ENCODE measurements at places on chromosomes 1 and 21.

GRCh38 chr1:113675302-113675701 lies 84.0 kb downstream of the PHTF1 start:
- peak; percentile 38 for DNase-seq

DNA sequence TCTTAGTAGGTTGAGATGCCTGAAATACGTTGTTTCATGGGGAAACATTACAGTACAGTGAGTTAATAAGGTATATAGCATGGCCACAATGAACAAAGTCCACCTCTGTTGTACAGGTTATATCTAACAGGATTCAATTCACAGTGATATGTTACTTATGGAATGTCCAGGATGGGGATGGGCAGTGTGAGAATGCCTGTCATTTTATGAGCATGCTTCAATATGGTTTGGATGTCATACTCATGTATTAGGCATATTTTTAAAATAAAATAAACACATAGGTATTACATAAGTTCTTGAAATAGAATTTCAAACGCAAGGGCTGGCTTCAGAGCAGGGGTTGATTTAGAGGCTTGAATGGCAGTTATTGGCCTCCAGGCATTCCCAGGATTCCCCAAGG lies 6.1 kb upstream of the PHLDA3 start:
- DNase-seq, result no peak

- no peak for DNase-seq
These were observed 60.0 kb upstream of the AJAP1 start for GRCh38 chr1:4594286-4594991.

DNA sequence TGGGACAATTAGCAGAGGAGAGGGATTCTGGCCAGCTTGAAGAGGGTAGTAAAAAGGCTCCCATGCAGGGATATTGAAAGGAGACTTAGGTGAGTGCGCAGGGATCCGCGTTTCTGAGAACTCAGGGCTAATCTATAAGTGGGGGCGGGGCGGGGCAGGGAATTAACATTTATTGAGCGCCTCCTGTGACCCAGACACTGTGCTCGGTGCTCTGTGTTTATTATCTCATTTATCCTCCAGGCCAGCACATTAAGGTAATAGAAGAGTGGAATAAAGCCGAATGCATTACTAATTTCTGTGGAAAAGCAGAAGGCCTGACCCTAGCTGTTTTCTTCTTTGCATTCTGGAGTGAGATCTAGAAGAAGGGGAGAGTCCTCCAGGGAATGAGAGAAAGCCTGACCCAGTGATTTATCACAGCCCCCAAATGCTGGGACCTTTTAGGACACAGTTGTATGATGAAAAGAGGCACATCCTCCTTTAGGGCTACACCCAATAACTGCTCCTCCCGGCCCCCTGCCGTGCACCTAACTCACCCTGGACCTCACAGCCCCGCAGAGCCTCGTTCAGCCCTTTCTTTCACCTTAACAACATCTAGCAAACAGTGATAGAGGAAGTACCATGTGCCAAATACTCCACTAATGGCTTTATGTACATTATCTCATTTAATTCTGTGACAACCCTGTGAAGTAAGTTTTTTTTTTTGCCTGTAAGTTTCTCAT lies 317.6 kb downstream of the PBX1 start:
- DNase-seq, result no peak

- DNase-seq, result no peak
These were observed 44.8 kb upstream of the SOD1 start for GRCh38 chr21:31614705-31615104.

DNA sequence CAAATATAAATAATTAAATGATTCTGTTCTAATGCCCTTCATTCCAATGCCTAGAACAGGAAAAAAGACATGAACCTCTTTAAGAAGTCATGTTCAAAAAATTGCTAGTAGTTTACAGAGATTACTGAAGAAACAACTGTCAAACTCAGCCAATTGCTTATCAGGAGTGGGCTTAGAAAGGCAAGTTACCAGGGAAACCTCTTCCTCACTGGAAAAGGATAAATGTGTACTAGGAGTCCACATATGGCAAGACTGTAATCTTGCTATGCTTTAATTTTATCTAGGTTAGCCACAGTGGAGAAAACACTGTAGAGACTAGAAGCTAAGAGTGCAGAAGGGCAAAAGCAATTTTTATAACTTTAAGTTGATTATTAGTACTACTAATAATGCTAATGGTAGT lies 42.1 kb upstream of the DEPDC1 start:
- no peak for DNase-seq

GRCh38 chr1:31381394-31382294 lies 8.8 kb upstream of the FABP3 start:
- DNase-seq, result no peak

DNA sequence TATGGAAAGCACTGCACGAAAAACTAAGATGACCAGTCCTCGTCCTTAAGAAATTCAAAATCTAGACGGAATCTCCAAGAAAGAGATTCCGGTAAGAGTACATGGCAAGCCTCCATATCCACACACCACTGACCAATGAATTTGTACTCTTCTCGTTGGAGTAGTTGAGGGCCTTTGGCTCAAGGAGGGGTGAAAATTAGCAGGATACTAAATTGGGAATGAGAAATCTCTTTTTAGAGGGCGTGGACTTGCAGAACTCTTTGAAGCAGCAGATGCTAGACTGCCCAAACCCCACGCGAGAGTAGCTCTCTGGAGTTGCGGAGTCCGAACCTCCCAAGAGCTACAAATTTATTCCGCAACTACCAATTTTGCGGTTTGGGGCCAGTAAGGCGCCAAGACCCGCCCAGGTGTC lies 872 bp upstream of the PPP2R5A start:
- DNase-seq, result peak; percentile 61

DNA sequence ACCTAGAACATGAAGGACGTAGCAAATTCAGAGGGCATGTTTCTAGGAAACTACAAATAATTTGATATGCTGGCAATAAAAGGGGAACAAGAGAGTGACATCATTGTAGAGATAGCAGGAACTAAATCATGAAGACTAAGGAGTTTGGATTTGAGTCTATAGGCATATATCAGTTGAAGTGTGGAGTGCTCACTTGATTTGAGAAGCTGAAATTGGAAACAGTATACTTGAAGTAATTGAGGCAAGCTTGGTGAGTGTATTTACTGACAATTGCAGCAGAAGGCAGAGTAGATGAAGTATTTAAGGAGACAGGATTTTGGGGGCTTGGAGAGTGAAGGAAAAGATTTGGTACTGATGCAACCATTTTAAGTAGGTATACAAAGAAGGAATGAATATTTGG lies 6.4 kb upstream of the TMCO2 start:
- peak; percentile 12 for DNase-seq

GRCh38 chr1:52334906-52335528 lies 31.0 kb downstream of the CC2D1B start:
- DNase-seq, result no peak

GRCh38 chr21:46189959-46190490 lies 5.8 kb upstream of the SPATC1L start:
- DNase-seq, result no peak

- peak; percentile 56 for DNase-seq
These were observed 49.4 kb downstream of the LEPR start for GRCh38 chr1:65469889-65470340.

DNA sequence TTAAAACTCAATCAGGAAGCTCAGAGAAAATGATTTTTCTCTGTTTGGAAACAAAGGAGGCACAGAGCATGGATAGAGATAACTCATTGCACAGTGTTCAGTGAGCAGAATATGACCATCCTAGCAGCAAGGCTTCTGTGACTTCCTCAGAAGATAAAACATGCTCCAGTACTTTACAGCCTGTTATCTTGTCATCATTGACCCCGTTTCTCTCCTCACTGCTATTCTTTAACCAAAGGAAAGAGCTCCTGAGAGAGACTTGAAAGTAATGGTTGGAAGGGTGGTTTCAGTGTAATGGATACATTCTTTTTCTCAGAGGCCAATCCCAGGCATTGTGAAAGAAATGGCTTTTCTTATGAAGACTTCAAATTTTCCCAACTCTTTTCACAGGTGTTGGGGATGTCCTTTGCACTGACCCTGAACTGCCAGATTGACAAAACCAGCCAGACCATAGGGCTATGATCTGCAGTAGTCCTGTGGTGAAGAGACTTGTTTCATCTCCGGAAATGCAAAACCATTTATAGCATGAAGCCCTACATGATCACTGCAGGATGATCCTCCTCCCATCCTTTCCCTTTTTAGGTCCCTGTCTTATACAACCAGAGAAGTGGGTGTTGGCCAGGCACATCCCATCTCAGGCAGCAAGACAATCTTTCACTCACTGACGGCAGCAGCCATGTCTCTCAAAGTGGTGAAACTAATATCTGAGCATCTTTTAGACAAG lies 25.9 kb downstream of the CD53 start:
- DNase-seq, result no peak

- no peak for DNase-seq
These were observed 9.1 kb downstream of the PPFIA4 start for GRCh38 chr1:203035111-203036000.

DNA sequence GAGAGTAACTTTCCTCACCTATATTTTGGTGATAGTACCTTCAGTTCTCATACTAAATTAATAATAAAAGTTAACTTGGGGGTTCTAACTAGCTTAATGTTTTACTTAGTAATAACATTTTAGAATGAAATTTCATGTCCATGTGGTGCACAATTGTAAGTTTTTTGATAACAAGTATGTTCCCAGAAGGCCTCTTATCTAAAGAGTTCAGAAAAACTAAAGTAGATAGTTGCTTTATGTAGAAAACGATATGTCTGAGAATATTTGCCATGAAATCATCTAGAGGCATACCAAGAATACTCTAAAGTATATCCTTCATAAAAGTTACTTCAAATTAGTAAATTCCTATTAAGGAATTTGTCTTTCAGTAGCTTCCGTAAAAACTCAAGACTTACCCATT lies 10.2 kb upstream of the ADCY10 start:
- no peak for DNase-seq

DNA sequence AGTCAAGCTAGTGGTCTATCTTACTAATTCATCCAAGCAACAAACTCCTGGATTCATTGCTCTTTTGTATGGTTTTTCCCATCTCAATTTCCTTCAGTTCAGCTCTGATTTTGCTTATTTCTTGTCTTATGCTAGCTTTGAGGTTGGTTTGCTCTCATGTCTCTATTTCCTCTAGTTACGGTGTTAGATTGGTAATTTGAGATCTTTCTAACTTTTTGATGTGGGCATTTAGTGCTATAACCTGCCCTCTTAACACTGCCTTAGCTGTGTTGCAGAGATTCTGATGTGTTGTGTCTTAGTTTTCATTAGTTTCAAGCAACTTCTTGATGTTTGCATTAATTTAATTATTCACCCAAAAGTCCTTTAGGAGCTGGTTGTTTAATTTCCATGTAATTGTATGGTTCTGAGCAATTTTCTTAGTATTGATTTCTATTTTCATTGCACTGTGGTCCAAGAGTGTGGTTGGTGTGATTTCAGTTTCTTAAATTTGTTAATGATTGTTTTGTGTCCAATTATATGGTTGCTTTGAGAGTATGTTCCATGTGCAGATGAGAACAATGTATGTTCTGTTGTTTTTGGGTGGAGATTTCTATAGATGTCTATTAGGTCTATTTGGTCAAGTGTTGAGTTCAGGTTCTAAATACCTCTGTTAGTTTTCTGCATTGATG lies 154.6 kb downstream of the PLPPR5 start:
- no peak for DNase-seq

- DNase-seq, result peak; percentile 36
These were observed 106.5 kb downstream of the PHTF1 start for GRCh38 chr1:113652771-113653170.

GRCh38 chr1:68624233-68624632 lies 127.4 kb upstream of the DEPDC1 start:
- DNase-seq, result peak; percentile 15

GRCh38 chr21:45985471-45986315 lies 4.1 kb downstream of the COL6A1 start:
- DNase-seq, result no peak

DNA sequence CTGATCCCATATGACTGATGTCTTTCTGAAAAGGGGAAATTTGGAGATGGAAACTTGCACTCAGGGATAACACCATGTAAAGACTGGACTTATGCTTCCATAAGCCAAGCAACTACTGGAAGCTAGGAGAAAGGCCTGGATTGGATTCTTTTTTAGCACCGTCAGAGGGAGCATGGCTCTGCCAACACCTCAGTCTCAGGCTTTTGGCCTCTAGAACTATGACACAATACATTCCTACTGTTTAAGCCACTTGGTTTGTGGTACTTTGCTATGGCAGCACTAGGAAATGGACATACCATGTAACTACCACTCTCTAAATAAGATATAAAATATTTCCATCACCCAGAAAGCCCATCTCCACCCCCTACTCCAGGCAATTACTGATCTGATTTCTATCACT lies 139.7 kb downstream of the CYYR1 start:
- DNase-seq, result no peak

DNA sequence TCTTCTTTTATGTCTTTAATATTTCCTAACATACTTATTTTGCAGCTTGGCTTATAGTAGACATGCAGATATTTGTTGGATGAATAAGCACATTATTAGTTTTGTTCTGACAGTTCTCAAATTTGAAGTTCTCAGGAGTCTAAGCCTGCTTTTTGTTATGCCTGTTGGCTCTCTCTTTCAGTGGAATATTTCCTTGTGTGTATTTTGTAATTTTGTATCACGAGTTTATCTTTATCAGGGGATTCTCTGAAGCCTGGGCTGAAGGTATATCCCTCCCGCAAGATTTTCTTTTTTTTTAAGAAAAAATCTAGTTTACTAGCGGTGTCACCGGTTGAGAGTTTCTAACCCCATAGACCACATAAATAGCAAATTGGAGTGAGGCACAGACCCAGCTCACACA lies 105.9 kb downstream of the RGL1 start:
- no peak for DNase-seq

DNA sequence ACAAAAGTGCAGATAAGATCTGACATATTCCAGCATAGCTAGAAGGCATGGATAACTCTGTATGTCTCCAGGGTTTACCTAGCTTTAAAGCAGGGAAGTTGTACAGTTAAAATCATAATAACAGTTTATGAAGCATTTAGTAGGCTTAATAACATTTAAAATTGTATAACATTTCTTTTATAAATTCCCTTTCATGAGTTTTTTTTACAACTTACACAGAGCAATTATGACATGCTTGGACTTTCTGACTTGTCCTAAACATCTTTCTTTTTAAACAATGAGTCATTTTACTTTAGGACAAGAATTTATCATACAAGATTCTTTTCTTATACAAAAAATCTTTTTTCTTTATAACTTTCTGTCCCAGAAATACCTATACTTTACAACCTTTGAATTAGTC lies 408.5 kb upstream of the NEGR1 start:
- DNase-seq, result no peak

DNA sequence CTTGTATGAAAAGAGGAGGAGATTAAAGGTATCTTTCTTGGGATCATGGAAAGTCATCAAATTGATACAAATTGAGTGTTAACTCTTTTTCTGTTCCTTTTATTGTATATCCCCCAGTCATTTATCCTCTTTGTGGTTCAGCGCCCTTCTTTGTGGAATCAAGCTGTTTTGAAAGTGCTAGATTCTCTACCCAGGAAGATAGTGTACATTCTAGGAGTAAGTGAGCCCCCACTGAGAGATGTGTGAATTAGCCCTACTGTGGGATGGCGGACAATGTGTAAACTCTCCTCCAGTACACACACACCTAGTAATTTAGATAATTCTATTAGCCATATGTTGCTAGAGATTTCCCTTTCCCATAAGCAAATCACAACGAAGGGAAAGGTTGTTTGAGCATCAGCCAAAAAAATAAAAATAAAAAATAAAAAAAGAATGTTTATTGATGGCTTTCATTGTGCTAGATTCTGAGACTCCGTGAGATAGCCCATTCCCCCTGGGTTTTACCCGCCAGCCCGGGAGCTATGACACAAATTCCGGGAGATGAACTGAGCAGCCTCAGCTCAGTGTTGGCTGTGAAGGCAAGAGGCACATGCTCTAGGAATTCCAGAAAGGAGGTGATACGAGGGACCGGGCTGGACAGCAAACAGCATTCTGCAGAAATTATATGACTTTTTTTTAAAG lies 378.4 kb upstream of the RUNX1 start:
- DNase-seq, result no peak

- DNase-seq, result no peak
These were observed 4.4 kb downstream of the HAX1 start for GRCh38 chr1:154276797-154277196.

Data from iris pigment epithelial cell (primary cell).